ENCODE measurements at places on chromosomes 5 and 9. TPM values are rescaled to one million over a fixed set of nuclear protein-coding genes. Genes with fewer than 3 reads are reported as not detected.
A peak's percentile ranks its signal among the peaks of the same experiment; 100 is the strongest.

Gene TRAF2
- 61.3 TPM for total RNA-seq

DNA sequence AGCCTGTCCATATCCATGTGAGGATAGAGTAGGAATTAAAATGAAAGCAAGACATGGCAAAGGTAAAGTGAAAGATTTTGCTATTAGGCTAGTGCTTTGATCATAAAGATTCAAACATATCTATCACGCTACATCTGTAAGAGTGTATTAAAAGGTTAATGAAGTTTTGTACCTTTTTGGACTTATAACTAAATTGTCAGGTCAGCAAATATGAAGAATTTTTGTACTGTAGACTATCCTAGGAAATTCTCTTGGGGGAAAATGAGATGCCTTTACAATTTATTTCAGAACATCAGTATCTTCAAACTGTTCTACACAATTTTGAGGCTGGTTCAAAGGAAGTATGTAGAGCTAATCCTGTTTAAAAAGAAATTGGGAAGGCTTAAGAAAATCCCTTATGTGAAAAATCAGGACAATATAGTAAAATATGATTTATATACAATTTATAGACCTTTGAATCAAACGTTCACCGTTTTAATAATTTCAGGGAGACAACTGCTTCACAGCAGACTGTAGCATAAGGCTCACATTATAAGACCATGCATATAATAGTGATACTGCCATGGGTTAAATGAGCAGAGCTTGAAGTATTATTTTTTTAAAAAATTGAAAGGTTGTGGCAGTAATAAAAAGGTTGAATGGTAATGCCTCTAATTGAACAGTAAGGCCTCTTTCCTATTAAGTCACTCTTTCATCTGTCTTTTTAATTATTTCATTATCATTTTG lies 639.5 kb upstream of the ARRDC3 start:
- no peak for DNase-seq

DNA sequence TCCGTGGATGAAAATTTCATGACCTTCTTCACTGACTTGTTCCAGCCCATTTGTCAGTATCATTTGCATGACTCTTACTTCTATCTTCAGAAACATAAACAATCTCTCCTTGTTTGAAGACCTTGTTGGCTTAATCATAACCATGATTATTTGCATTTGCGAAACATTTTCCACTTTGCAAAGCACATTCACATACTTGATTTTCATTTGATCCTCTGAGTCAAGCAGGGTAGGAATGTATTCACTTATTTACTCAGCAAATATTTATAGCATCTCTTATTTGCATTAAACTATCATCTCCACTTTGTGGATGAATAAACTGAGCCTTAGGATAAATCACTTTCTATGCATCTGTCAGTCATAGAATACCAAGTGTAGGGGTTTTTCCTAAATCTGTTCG lies 343.0 kb upstream of the SGCD start:
- DNase-seq = no peak

Gene MZB1
- 1.8 TPM for total RNA-seq

GRCh38 chr5:166856791-166857190 lies 1434.7 kb upstream of the WWC1 start:
- no peak for DNase-seq

Gene SPATA24
- 12.9 TPM for total RNA-seq

DNA sequence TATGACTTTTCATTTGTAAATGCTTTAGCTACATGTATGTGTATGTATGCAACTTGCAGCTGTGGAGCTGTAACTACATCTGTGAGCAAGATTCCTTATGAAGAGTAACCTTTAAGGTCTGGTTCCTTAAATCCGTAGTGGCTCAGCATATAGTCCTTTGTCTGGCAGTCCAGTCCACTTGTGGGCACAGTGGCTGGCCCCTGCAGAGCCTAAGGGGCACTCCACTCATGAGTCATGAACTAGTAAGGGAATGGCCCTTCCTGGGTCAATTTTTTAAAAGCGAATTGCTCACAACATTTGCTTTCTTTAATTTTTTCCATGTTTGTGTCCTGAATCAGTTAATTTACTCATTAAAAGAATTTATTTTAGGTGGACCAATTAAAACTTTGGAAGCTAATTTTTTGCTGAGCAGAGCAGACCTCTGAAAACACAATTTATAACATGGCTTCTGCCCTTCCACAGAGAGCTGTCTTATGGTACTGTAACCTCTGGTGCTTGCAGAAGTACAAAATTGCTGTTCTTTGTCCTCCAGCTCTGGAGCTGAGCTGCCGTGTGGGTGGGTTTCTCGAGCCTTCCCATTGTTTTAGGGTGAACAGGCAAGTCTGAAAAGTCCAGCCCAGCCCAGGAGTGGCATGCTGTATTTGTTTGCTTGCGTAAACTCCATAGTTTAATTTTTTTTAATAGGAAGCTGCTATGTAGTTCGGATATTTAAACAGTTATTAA lies 110.1 kb downstream of the MVB12B start:
- no peak for DNase-seq

GRCh38 chr9:37390759-37391158 lies 31.7 kb upstream of the GRHPR start:
- DNase-seq = peak; percentile 75

Gene BARHL1
- not detected for total RNA-seq

Gene STK10
- 13.1 TPM for total RNA-seq

DNA sequence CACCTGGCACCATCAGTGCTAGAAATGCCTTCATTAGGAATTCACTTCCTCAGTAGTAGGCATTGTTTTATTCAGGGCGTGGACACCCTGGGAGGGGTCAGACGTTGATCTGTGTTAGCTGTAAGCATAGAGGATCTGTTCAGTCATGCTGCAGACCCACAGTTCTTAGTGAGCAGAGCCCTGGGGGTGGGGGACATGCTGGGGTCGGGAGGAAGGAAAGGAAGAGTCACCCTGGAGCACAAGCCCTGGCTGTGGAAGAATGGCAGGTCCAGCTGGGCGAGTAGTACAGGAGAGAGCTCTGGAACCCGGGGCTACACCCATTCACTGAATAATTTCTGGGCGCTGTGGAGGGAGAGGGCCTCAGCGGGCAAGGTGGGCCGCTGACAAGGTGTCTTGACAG lies 172.5 kb downstream of the FSTL4 start:
- no peak for DNase-seq

Gene CDX1
- total RNA-seq = 0.09 TPM

DNA sequence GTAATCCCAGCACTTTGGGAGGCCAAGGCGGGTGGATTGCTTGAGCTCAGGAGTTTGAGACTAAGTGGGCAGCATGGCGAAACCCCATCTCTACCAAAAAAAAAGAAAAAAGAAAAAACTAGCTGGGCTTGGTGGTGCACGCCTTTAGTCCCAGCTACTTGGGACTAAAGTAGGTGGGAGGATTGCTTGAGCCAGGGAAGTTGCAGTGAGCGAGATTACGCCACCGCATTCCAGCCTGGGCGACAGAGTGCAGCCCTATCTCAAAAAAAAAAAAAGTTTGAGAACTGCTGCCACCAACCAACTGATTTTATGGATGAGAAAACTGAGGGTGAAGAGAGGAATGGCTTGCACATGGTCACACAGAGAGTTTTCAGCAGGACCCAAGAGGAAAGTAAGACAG lies 175.1 kb downstream of the DOCK8 start:
- DNase-seq = no peak

- no peak for DNase-seq
Measured at GRCh38 chr9:113480612-113481011, 17.1 kb downstream of the RGS3 start.

Gene GRM6
- total RNA-seq = 0.05 TPM

GRCh38 chr5:82142928-82143577 lies 135.1 kb downstream of the RPS23 start:
- no peak for DNase-seq

DNA sequence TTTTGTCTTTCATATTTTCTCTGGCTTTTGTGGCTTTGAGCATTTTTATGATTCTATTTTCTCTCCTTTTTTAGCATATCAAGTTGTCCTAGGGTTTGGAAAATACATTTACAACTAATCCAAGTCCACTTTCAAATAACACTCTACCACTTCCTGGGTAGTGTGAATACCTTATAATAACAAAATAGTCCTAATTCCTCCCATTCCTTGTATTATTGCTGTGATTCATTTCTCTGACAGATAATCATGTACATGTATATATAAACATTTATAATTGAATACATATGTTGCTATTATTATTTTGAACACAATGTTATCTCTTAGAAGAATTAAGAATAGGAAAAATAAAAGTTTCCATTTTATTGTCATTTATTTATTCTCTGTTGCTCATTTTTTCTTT lies 14.9 kb upstream of the ADAM19 start:
- no peak for DNase-seq

GRCh38 chr9:135587658-135588057 lies 26.1 kb downstream of the PAEP start:
- DNase-seq = no peak

GRCh38 chr5:67192719-67193438 lies 3.7 kb downstream of the CD180 start:
- DNase-seq = no peak

DNA sequence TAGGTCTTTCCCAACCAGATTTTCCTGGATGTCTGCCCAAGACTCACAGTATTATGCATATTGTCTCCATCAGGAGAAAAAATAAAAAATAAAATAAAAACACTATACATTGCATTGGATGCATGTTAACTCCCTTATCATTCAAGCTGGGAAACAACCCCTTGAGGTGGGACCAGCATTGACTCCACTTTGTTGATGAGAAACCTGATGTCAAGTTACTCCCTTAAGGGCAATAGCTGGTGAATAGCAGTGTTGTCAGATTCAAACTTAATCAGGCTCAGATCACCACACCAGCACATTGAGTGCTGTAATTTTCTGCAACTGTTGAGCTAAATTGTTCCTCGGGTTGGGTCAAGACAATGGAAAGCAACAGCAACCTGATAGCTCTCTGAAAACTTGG lies 264.0 kb upstream of the TRIM32 start:
- no peak for DNase-seq

DNA sequence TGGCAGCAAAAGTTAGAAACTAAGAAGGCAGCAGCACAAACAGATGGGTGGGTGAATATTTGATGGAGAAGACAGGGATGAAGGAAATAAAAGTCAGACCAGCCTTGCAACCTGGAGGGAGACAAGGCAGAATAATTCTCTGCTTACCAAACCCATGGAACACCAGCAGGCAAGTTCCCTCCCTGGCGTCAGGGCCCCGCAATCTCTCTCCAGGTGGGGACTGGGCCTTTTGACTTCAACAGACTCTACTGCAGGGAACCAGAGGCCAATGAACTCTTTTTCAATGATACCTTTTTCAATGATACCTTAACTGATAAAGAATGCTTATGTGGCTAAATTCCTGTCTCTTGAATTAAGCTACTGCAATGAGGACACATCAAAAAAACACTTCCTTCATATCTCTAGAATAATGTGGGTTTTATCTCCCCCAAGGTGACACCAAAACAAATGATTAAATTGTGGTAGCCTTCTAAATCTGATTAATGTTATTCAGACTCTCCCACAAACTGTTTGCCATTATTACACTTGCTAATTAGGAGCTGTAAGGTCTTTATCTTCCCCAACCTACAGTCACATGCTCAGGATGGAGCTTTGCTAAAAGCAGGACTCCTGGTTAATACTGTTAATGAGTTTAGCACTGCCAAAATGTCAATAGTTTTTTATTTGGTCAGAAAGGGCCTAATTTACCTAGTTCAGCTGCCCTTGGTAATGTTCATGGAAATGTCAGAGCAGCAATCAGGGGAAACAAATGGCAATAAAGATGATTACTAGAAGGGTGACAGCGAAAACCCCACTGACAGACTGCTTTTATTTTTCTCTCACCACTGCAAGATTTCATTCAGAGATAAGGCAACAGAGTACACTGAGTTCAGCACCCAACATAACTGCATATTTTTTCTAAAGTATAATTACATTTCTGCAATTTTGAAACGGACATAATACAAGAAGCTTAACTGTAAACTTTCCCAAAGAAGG lies 165.5 kb downstream of the TSSK1B start:
- no peak for DNase-seq

- no peak for DNase-seq
Measured at GRCh38 chr5:150009671-150010387, 9.3 kb downstream of the HMGXB3 start.

Gene FOXD4L6
- not detected for total RNA-seq

DNA sequence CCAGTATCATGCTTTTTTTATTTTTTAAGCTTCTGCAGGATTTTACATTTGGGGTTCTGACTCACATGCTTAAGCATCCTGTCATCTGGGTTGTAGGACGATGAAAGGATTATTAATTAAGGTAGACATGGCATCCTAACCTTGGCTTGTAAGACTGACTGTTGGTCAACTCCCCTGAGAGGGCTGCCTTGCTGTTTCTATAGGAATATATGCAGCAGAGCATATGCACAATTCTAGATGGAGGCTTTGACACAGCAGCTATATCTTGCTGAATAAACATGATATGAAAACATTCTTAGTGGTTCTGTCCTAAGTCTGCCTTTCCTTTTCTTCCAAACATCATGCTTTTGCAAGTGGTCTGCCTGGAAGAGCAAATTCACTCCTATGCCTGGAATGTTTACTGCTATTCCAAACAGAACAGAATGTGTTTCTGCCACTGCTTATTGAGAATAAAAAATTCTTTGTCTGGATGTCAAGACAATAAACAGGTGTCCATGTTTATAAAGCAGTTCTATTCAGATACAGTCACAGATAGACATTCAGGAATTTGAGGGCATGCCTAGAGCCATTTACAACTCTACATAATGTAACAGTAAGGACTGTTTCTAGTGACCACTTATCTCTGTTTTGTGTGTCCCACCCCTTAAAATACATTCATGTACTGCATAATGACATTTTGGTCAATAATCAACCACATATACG lies 166.2 kb upstream of the PPP2R2B start:
- DNase-seq = no peak

DNA sequence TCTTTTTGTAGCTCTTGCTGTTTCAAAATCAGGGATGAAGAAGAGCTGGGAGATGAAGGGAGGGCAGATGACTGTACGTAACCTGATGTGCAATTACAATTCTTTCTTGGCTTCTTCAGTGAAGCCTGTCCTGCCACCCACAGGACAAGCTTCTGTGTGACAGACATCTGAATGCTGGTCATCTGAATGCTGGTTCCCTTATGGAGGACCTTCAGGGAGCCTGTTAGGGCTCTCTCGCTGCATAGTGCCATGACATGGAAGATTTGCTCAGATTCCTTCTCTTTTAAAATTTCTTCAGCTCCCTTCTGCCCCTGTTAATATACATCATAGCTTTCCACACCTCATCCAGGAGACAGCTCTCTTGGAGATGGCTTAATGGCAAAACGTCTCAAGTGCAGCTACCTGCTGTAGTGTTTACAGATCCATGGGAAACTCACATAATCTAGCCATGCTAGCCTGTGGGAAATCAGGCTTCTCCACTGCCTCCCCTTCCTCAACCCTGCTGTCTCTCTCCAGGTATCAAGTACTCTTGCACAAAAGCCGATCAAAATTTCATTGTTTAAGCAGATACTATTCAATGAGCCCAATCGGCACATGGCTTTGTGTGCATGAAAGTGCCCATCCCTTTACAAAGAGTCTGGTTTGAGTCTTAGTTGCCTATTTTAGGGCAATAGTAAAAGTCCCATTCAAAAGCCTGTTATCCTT lies 134.6 kb downstream of the RAB3C start:
- no peak for DNase-seq

GRCh38 chr9:121059998-121060636 lies 10.0 kb upstream of the C5 start:
- DNase-seq = no peak

- DNase-seq = no peak
Measured at GRCh38 chr5:13252699-13253098, 691.8 kb downstream of the DNAH5 start.

Data from WTC11 (cell line).